Activated CD8-positive, alpha-beta T cell treated with anti-CD3 and anti-CD28 coated beads for 36 hours (primary cell): ENCODE measurements at places on chromosomes 1 and 21.

DNA sequence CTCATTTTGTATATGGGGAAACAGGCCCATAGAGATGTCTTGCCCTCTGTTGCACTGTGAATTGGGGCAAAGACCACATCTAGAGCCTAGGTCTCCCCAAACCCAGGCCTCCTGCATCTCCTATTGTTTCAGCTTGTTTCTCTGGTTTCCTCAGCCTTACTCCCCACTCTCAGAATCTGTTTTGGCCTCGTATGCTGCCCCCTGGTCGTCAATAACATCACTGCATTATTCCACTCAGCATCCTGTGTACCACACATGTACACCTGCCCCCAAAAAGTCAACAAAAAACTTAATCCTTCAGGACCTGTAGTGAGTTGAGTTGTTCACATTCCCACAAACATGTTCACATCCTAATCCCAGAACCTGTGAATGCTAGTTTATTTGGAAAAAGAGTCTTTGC is 184.8 kb downstream of the BRINP2 start:
- no peak for DNase-seq
- no peaks in the 10 kb centered on the region for H3K27me3 ChIP-seq
- H3K4me1 ChIP-seq = no peaks in the 10 kb centered on the region
- no peaks in the 10 kb centered on the region for H3K36me3 ChIP-seq
- no peak overlapping the region for H3K4me3 ChIP-seq
- no peak overlapping the region for H3K27ac ChIP-seq

- H3K36me3 ChIP-seq = peaks cover 6% of the 10 kb centered on the region
- peaks cover 22% of the 10 kb centered on the region for H3K4me1 ChIP-seq
- no peak for DNase-seq
- H3K27ac ChIP-seq = peak overlapping the region; percentile 97
- no peaks in the 10 kb centered on the region for H3K27me3 ChIP-seq
Observed at GRCh38 chr1:223831755-223832636, 13.8 kb downstream of the TP53BP2 start.

DNA sequence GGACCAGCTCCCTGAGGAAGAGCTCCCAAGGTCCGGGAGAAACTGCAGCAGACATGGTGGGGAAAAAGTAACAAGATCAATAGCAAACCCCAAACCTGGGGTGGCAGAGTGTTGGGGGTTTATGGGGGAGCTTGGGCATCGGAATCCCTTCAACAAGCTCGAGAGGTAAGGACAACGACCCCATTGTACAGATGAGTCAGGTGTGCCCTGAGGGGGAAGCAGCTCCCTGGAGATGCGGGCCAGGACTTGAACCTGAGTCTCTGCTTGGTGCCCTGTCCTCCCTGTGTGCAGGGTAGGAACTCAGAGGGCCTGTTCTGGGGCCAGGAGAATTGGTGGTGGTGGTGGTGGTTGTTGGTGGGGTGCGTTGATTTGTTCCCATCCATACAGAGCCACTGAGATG is 125.4 kb downstream of the PTPRU start:
- no peak for DNase-seq
- no peaks in the 10 kb centered on the region for H3K4me1 ChIP-seq
- H3K36me3 ChIP-seq = no peaks in the 10 kb centered on the region
- H3K27ac ChIP-seq = no peak overlapping the region

GRCh38 chr1:17874710-17875109 is 119.6 kb downstream of the ACTL8 start:
- no peaks in the 10 kb centered on the region for H3K36me3 ChIP-seq
- no peaks in the 10 kb centered on the region for H3K4me1 ChIP-seq
- no peak for DNase-seq
- peaks cover 5% of the 10 kb centered on the region for H3K27me3 ChIP-seq

- DNase-seq = no peak
- no peak overlapping the region for H3K4me3 ChIP-seq
- no peaks in the 10 kb centered on the region for H3K36me3 ChIP-seq
- H3K27ac ChIP-seq = no peak overlapping the region
Observed at GRCh38 chr21:33870768-33871167, 44.8 kb downstream of the ATP5PO start.

DNA sequence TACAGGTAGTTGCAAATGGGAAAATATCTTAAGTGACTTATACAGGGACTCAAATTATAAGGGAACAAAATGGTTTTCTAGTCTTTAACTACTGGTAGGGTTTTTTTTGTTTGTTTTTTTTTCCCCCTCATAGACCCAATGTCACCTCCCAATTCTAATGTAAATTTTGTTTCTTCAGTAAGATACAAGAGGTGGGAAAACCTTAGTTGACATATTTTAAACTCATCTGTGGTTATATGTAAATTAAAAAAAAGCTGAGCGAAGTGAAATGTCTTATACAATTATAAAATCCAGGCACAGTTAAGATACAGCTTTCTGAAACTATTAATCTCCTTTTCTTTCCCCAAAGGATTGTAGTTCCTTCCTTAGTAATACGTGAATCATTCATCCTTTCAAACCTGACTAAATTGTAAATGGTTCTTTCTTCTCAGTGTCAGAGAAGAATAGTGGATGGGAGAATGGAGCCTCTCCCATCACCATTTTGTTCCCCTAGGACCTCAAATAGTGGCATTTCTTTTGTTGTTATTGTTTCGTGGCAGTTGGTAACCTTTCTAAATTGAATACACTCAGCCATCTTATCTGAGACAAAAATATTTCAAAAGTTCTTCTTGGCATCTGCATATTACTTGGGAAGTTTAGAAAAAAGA is 11.2 kb downstream of the TSEN15 start:
- no peaks in the 10 kb centered on the region for H3K27me3 ChIP-seq
- H3K4me3 ChIP-seq = no peak overlapping the region
- no peak for DNase-seq
- peaks cover 26% of the 10 kb centered on the region for H3K4me1 ChIP-seq

- no peaks in the 10 kb centered on the region for H3K27me3 ChIP-seq
- DNase-seq = no peak
- H3K4me3 ChIP-seq = no peak overlapping the region
- H3K36me3 ChIP-seq = peaks cover 18% of the 10 kb centered on the region
Observed at GRCh38 chr1:202725526-202725925, 15.3 kb upstream of the SYT2 start.

DNA sequence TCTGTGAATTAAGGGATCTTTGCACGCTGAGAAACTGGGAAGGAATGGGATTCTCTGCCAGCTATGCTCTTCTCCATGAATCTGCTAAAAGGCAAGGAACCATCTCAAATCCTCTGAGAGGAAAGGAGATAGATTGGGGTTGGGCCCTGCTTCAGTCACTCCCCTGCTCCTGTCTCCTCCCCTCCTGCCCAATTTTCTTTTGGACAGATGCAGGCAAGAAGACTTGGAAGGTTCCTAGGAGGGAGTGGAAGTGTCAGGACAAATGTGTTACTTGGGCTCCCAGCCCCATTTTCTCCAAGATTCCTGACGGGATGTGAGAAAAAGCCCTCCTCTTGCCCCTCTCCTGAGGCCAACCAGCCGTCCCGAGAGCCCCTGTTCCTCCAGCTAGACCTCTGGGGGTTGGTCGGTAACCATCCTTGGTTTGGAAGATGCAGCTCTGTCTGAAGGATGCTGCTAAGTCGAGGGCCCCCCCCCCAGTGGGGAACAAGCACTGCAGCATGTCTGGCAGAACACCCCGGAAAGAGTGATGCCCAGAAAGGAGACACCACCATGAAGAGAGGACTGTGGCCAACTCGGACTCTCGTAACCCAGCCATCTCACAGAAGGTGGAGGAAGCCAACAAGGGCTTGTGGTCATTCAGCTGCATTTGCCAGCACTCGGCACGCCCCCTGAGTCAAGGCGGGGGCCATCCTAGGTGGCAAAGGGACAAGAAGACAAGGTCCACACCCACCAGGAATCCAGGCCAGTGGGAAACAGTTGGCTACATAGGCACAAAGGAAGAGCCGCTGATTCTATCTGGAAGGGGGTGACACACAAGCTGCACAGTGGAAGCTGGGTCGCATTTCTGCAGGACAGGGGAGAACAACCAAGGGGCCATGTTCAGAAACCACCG is 43.7 kb downstream of the CDK18 start:
- peaks cover 10% of the 10 kb centered on the region for H3K4me1 ChIP-seq
- H3K27me3 ChIP-seq = peaks cover 41% of the 10 kb centered on the region
- no peak overlapping the region for H3K4me3 ChIP-seq
- H3K27ac ChIP-seq = no peak overlapping the region

DNA sequence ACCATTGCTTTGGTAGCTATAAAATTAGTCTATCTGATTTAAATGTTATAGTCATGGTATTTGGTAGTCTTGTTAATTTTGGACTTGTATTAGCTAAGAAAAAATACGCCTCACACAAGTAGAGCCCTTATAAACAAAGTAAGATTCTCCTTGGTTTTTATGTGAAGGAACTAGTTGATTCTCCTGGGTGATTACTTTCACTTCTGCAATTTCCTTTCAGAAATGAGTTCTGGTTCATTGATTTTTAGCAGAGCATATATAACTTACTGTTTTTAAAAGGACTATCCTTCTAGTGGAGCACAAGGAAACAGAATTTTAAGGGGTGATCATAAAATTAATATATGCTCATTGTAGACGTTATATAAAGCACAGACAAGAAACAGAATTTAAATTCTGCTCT is 120.1 kb downstream of the BACH1 start:
- H3K4me1 ChIP-seq = peaks cover 7% of the 10 kb centered on the region
- H3K36me3 ChIP-seq = peaks cover 2% of the 10 kb centered on the region
- H3K27ac ChIP-seq = no peak overlapping the region
- no peak overlapping the region for H3K4me3 ChIP-seq

- no peak overlapping the region for H3K4me3 ChIP-seq
- peaks cover 4% of the 10 kb centered on the region for H3K4me1 ChIP-seq
- no peaks in the 10 kb centered on the region for H3K27me3 ChIP-seq
- no peak overlapping the region for H3K27ac ChIP-seq
Observed at GRCh38 chr1:67484492-67484891, 54.3 kb upstream of the SERBP1 start.

DNA sequence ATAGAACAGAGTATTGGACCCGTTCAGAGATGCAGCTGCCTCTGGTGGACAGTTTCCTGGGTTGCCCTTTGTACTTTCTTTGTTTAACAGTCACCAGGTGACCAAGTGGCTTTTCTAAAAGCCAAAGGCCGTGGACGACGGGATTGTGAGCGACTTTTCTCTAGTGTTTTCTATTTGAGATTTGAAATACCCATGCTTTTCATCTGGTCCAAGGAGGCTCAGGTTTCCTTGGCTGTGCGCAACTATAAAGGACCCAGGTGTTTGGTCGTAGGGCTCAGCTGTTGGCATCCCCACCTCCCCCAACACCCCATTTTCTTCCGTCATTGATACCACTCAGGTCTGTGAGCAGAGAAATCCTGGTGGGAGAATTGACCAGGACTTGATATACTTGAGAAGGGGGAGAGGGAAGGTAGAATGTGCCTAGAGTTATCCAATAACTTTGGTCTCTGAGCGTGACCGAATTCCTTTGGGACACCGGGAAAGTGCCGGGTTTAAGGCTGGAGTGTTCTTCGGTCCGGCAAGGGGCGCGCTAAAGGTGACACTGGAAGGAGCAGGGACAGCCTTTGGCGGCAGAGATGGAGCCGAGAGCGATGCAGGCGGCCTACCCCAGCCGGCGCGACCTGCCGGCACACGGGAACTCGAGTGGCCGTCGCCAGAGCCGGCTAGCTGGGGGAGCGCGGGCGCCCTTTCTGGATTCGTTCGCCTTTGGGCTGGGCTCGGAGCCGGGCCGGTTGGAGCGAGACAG is 83.4 kb upstream of the BMP8A start:
- peak; percentile 16 for DNase-seq
- H3K4me1 ChIP-seq = peaks cover 67% of the 10 kb centered on the region
- peak overlapping the region; percentile 49 for H3K27ac ChIP-seq
- H3K4me3 ChIP-seq = peak overlapping the region; percentile 80

GRCh38 chr1:88296642-88297041 is 387.4 kb upstream of the PKN2 start:
- H3K4me1 ChIP-seq = no peaks in the 10 kb centered on the region
- DNase-seq = no peak

- H3K36me3 ChIP-seq = peaks cover 1% of the 10 kb centered on the region
- no peak for DNase-seq
- H3K4me3 ChIP-seq = no peak overlapping the region
- H3K4me1 ChIP-seq = no peaks in the 10 kb centered on the region
- H3K27ac ChIP-seq = no peak overlapping the region
Observed at GRCh38 chr1:112563341-112563740, 54.6 kb downstream of the WNT2B start.

- no peak overlapping the region for H3K4me3 ChIP-seq
- no peaks in the 10 kb centered on the region for H3K36me3 ChIP-seq
- H3K4me1 ChIP-seq = peaks cover 5% of the 10 kb centered on the region
- H3K27ac ChIP-seq = no peak overlapping the region
- DNase-seq = peak; percentile 23
- no peaks in the 10 kb centered on the region for H3K27me3 ChIP-seq
Observed at GRCh38 chr21:38910390-38911067, 104.8 kb downstream of the ETS2 start.

GRCh38 chr1:235918465-235918864 is 51.8 kb upstream of the LYST start:
- no peak overlapping the region for H3K4me3 ChIP-seq
- no peak for DNase-seq
- peaks cover 53% of the 10 kb centered on the region for H3K4me1 ChIP-seq
- no peaks in the 10 kb centered on the region for H3K27me3 ChIP-seq
- H3K36me3 ChIP-seq = no peaks in the 10 kb centered on the region
- H3K27ac ChIP-seq = no peak overlapping the region

DNA sequence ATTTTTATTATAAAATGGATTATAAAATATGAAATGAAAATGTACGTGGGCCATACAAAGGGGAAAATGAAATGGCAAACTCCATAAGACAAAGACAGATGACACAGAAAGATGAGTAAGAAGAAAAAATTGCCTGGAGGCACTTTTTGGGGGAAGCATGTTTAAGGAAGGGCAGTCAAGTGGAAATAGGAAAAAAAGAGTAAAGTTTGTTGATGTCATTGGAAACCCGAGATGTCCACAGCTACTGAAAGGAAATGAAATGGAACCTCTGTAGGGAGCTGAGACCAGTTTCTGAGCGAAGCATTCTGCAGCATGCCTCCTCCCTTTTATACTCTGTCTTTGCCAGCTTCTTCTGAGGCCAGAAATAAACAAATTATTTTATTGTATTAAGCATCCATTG is 203.4 kb upstream of the UBE2U start:
- H3K4me3 ChIP-seq = no peak overlapping the region
- H3K27me3 ChIP-seq = peaks cover 2% of the 10 kb centered on the region
- no peak for DNase-seq
- no peaks in the 10 kb centered on the region for H3K4me1 ChIP-seq
- no peak overlapping the region for H3K27ac ChIP-seq

DNA sequence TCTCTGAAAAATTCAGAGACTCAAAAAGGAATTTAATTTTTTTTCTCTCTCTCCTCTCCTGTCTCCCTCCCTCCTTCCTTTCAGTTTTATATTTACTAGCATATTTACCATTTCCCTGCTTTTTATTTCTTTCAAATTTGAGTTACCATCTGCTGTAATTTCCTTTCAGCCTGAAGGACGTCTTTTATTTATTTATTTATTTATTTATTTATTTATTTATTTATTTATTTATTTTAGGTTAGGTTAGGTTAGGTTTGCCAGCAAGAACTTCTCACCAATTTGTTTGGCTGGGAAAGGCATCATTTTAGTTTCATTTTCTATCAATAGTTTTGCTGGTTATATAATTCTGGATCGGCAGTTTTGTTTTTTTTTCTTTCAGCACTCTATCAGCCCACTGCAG is 231.7 kb upstream of the ZRANB2 start:
- H3K27ac ChIP-seq = no peak overlapping the region
- H3K4me3 ChIP-seq = no peak overlapping the region
- H3K4me1 ChIP-seq = no peaks in the 10 kb centered on the region
- DNase-seq = no peak

- no peak overlapping the region for H3K4me3 ChIP-seq
- H3K4me1 ChIP-seq = no peaks in the 10 kb centered on the region
Observed at GRCh38 chr1:17586172-17586964, 46.9 kb downstream of the ARHGEF10L start.
